Neural progenitor cell (in vitro differentiated cells): ENCODE measurements at places on chromosomes 6 and 20. TPM values are rescaled to one million over a fixed set of nuclear protein-coding genes. Genes with fewer than 3 reads are reported as not detected.

The KIF13A gene
- 26.0 and 29.0 TPM in 2 replicates for total RNA-seq

- no peak for DNase-seq
Observed at GRCh38 chr6:5205877-5206850, 54.6 kb downstream of the LYRM4 start.

- no peak for DNase-seq
Observed at GRCh38 chr6:107235511-107235910, 120.2 kb upstream of the BEND3 start.

GRCh38 chr6:158050955-158051354 is 69.3 kb downstream of the SYNJ2 start:
- no peak for DNase-seq

DNA sequence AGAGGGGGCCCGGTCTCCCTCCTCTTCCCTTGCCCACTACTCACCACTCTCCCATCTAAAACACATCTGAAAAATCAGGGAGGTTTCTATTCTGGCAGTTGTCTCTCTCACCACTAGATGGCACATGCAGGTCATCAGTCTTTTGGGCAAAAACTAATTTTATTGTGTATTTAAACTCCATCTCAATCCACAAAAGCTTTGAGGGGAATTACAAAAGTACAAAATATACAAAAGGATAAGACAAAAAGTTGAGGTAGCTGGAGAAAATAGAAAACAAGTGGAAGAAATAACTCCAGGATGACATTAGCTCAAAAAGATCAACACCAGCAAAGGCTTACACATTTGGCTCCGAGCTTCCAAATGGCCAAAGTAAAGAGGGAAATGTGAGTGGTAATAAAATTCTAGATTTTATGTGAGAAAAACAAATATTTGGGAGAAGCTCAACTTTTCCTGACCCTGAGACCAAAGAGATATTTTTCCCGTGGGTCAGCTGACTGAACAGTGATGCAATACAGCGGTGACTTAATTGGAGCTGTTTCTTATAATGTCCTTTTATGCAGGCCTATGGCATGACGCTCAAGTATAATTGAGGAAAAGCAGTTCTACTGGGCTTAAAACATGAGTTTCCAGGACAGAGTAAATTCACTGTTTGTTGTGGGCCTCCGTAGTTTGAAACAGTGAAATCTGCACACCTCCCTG is 79.8 kb upstream of the CHD6 start:
- DNase-seq: peak; percentile 57

The LZTS3 gene
- total RNA-seq: 3.7 and 12.5 TPM in 2 replicates

The CST8 gene
- total RNA-seq: not detected in 2 replicates

The LY6G6D gene
- 0.90 TPM in 1 of 2 replicates, not detected in the other for total RNA-seq

- DNase-seq: peak; percentile 23
Observed at GRCh38 chr6:35668096-35668495, 20.6 kb downstream of the FKBP5 start.

DNA sequence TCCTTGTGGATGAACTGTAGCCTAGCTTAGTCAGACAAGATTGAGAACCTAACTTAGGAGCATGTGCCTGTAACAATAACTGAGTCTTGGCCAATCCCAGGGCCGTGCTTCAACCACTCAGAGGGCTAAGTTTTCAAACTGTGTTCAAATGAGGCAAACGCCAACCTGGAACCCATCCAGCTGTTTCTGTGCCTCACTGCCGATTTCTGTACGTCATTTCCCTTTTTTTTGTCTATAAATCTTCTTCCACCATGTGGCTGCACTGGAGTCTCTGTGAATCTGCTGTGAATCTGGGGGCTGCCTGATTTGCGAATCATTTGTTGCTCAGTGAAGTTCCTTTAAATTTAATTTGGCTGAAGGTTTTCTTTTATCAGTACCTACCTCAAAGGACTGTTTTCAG is 115.0 kb upstream of the CHD6 start:
- no peak for DNase-seq

- peak; percentile 76 for DNase-seq
Observed at GRCh38 chr6:47097092-47097945, 55.2 kb upstream of the ADGRF1 start.

DNA sequence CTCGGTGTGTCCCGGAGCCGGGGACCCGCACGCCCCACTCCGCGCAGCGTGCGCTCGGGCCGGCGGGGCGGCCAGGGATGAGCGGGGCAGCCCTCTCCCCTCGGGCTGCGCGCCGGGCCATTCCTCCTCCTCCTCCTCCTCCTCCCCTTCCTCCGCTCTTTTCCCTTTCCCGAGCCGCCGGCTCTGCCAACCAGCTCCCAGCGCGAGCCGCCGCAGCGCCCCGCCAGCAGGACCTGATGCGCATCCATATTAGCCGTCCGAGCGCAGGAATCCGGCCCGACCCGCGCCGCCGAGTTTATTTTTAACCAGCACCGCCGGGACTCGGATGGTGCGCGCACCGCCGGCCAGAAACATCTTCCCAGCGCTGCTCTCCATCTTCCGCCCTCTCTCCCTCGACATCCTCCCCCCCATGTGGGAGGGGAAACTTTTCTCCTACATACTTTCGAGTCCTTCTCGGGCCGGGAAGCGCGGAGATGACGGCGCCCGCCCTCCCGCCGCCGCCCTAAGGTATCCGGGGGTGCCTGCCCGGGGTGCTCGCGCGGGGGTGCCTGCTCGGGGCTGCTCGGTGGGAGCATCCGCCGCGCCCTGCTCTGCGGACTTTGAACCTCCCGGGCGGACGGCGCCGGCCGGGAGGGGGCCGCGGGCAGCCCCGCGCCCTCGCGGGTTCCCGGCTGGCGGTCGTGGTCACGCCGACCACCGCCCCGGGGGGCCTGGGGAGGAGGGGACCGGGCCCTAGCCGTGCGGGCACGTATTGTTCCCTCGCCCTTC is 619 bp downstream of the RREB1 start:
- DNase-seq: peak; percentile 77

DNA sequence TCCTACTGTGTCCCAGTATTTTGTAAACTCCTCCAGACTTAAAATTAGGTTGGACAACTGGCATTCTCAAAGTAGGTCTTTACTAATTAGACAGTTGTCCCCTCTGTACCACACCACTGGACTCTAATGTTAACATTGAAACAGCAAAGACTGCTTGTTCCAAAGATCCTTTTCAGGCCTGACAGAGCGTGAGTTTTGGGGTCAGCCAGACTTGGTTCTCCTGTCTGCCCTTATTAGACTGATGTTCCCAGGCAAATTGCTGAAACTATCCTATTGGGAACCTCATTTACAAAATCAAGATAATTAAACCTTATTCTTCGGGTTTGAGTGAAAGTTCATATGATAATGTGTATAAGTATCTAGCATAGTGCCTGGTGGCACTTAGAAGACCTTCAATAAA is 3.7 kb upstream of the BICRAL start:
- no peak for DNase-seq

The SLC26A8 gene
- total RNA-seq: 0.13 and 0.25 TPM in 2 replicates

- DNase-seq: no peak
Observed at GRCh38 chr6:157800420-157801237, 22.4 kb upstream of the SNX9 start.

The TRIM27 gene
- 69.0 and 94.5 TPM in 2 replicates for total RNA-seq

GRCh38 chr6:139708337-139709199 is 334.1 kb upstream of the CITED2 start:
- peak; percentile 28 for DNase-seq

The ENPP1 gene
- 7.8 and 9.7 TPM in 2 replicates for total RNA-seq

GRCh38 chr6:75775219-75775618 is 26.2 kb downstream of the MYO6 start:
- no peak for DNase-seq

DNA sequence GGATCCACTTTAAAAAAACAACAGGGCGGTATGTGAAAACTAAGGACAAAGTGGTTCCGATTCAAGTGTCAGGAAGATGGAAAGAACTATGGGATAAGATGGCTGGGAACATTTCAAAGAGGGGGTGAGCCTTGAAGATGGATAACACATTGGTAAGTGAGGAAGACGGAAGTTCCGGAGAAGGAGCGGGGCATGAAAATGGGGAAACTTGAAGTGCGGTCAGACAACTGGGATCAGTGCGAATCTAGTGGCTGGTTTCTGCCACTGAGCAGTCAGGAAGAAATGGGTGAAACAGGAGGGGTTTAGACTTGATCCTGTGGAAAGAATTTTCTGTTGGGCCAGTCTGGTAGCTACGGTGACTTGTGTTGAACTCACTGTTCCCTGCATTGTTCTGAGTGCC is 1.2 kb downstream of the NAA20 start:
- DNase-seq: no peak

DNA sequence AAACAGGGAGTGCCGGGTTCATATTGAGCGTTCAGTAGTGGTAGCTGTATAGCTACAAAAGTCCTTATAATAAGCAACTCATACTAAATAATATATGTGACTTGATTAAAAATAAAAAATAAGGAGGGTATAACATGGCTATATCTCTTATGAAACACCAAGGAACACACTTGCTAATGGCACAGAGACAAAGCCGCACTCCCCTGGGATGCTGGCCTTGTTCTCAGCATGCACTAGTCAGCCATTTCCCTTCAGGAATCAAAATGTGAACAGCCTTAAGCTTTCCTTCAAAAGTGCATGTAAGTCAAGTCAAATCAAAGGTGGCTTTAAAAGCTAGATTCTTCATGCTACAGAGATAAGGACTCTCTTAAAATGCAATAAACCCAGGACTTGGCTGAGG is 9.4 kb downstream of the HMGCLL1 start:
- DNase-seq: no peak

GRCh38 chr20:34945315-34946077 is 10.1 kb downstream of the GSS start:
- no peak for DNase-seq

- DNase-seq: no peak
Observed at GRCh38 chr20:10447028-10447427, 11.9 kb downstream of the SLX4IP start.

The BFSP1 gene
- not detected in 2 replicates for total RNA-seq

The FHL5 gene
- not detected in 2 replicates for total RNA-seq

The FAM217A gene
- total RNA-seq: not detected in 2 replicates

GRCh38 chr6:108902382-108902792 is 54.2 kb downstream of the ARMC2 start:
- DNase-seq: peak; percentile 46

- no peak for DNase-seq
Observed at GRCh38 chr6:129908858-129909257, 47.7 kb upstream of the TMEM244 start.

The WFDC10B gene
- total RNA-seq: not detected in 2 replicates

GRCh38 chr20:36306553-36307411 is 643 bp downstream of the DLGAP4 start:
- peak; percentile 58 for DNase-seq

DNA sequence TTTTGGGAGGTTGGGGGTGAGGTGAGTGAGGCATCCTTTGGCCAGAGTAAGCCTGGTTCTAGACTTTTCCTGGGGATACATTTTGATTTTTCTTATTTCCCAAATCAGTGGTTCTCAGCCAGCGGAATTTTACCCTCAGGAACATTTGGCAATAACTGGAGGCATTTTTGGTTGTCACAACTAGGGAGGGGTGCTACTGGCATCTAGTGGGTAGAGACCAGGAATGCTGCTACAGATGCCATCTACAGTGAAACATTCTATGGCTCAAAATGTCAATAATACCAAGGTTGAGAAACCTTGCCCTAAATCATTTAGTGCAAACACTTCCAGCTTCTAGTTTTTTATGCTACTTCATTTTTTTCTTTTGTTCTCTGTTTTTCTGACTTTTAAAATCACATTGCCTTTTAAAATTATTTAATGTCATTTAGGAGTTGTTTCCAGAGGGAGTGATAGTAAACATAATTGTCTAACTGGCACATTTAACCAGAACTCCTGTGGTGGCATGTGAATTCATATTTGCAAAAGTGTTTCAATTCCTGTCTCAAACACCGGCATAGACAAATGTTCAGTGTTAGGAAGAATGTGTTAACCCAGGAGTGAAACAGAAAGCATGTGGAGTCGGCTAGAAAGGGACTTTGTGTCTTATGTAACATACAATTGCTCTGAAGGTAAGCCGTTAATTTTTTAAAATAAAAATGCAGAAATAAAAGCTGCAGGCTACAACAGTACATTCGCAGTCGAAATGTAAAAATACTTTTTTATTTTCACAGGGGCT is 59.0 kb downstream of the QRSL1 start:
- no peak for DNase-seq

DNA sequence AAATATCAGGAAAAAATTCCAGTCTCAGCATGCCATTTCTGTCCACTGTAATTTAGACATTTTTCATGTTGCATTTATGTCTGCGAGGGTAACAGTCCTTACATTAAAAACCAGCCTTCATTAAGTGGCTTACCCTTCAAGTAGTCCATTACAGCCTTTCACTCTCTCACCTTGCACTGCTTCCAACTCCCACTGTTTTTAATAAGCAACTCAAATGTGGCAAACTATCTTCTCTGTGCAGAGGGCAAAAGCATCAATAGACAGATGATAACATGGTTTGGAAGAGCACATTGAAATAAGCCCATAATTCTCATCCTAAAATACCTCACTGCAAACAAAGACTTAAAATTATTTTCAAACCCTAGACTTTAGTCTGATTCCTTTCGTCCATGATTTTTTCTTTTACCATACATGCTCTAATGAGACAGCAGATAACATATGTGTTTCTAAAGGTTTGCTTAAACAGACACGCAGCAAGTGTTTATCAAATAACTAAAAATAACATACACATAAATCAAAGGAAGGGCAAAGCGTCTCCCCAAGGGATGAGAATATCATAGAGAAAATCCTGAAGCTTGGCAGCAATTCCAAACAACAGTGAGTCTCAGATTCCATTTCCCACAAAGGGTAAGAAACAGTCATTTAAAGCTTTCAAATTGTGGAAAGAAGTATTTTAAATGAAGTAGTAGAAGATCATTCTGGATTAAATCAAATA is 130.4 kb downstream of the PTPRK start:
- DNase-seq: no peak

The TPX2 gene
- total RNA-seq: 226 and 278 TPM in 2 replicates

GRCh38 chr20:15703171-15703911 is 869.9 kb downstream of the KIF16B start:
- DNase-seq: no peak

The BPIFA1 gene
- not detected in 2 replicates for total RNA-seq

DNA sequence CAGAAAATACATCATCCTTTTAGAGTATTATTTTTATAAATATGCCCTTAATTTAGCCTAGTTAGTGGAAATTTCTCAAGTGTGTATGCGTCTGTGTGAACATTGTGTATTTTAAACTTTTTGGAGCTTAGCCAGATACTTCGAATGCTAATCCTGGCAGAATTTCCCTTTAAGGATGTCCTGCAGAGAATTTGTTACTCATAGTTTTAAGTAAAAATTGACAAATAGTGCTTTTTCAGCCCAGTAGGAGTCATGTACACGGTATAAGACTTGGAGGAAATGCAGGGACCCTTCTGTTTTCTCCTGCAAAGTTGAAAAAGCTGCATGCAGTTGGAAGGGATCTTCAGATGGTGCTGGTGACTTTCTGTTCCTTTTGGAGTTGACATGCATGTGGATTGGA is at the start of gene FHL5:
Gene FHL5, plus strand, starts transcription at position 243 of the 400 bp plus-strand sequence. CDS start 40,486 bp downstream, outside the sequence.
- no peak for DNase-seq

GRCh38 chr6:53464927-53465460 is 79.9 kb downstream of the GCLC start:
- no peak for DNase-seq

- no peak for DNase-seq
Observed at GRCh38 chr6:24078200-24078599, 47.8 kb upstream of the NRSN1 start.
